ENCODE measurements at places on chromosomes 16 and 17.

- DNase-seq, result peak; percentile 58
Observed at GRCh38 chr16:53503991-53504663, 1.1 kb upstream of the AKTIP start.

DNA sequence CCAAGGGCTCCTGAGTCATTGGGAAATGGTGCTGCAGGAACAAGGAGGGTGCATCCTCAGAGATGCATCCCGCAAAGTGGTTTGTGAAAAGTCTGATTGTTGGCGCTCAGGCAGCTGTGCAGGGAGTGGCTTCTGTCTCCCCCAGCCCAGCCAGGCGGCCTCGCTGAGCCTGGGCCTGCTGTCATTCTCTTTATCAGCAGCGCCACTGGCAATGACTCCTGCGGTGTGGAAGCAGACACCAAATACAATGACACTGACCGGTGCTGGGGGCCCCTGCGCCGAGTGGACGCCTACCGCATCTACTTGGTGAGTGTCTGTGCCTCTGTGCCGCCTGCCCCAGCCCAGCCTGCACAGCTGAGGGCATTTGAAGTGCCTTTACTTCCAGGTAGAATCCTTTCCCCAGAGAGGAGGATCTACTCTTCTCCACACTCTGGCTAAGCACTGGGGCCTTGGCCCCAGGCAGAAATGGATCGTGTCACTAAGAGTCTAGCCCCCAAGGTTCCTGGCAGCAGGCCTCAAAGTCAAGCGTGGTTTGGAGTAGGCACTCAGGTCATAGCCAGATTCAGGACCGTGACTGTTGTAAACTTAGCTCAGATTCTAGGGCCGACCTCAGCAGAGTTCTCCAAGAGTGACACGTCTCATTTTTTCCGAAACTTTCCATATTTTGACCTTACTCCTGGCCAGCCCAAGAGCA, 19.3 kb upstream of the NAT9 start:
- DNase-seq, result no peak

- no peak for DNase-seq
Observed at GRCh38 chr16:75099738-75100602, 16.6 kb downstream of the LDHD start.

DNA sequence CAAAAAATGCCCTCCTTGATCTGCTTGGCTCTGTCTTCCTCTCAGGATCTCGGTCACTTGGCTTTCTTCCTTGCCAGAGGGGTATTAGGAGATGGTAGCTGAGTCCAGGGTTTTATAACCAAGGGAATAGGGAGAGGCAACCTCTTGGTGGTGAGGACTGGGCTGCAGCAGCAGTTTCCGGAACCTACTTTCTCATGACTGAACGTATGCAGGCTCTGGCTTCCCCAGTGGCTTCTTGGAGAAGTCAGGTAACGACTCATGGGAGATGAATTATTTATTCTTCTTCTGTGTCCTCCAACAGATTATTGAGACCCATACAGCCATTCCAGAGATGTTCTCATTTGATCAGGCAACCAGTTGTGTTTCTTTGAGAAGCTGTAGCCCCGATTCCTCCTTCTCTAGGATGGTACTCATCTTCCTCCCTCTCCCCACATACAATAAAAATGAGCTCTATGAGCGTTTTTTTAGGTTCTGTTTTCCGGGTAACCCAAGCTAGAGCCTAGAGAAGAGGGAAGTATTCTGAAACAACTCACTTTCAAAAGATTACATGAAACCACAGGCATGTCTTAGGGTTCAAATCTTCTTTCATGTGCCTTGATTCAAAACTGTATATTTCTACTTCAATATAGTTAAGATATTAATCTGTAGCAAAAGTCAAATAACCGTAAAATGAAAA, 22.3 kb upstream of the DHX40 start:
- DNase-seq, result no peak

- DNase-seq, result no peak
Observed at GRCh38 chr17:51722994-51723393, 435.5 kb downstream of the CA10 start.

- DNase-seq, result no peak
Observed at GRCh38 chr17:700504-701094, 14.0 kb downstream of the VPS53 start.

DNA sequence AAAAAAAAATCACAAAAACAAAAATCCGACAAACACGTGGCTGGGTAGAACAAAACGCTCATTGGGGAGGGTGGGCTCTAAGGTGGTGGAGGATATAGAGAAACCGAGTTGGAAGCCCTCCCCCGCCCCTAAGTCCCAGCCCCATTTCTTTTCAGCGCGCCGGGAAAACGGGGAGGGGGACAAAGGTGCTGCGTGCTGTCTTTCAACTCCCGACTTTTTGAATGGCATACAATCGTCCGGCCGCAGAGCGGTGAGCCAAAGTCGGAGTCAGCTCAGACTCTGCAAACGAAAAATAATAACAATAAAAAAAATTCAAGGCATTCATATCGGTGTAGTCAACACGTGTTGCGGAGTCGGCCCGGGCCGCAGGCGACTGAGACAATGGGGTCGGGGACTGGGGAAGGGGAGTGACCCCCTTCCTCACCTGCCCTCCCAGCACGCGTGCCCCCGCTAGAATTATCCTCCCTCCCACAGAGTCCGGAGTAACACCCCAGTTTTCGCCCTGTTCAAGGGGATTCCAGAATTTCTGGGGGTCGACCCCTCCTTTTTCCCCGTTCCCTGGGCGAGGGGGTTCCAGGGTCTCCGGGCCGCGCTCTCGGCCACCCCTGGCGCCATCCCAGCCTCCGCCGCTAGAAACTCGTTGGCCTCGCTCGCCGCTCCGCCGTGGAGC, 1.7 kb upstream of the IGF2BP1 start:
- no peak for DNase-seq

DNA sequence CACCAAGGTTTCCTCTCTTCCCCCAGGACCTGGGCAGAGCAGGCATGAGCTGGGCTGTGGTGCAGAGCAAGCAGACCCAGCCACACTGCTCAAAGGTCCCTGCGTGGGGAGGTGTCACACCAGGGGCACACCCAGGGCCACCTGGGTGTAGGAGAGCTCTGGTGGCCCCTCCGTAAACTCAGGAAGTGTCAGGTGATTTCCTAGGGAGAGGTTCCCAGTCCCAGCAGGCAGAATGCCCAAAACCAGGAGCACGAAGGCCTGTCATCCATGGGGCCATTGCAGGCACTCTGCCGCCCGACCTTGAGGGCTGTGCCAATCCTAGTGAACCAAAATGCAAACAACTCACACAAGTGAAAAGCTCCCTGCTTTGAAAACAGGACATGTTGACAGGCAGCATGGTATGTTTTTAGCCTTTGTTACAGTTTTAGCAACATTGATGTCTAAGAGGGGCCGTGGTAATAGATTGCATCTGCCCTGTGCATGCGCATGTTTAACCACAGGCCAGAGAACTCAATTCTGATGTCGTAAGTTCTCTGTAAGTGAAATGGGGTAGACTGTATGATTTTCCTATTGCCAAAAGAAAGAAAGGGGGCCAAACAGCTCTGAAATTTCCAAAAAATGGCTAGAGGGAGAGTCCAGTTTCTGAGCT, 21.3 kb downstream of the CIBAR2 start:
- DNase-seq, result no peak

- no peak for DNase-seq
Observed at GRCh38 chr17:50451943-50452629, 16.6 kb downstream of the CHAD start.

- no peak for DNase-seq
Observed at GRCh38 chr17:5352681-5353289, 66.7 kb downstream of the NUP88 start.

GRCh38 chr17:73787076-73788059, 143.1 kb upstream of the SDK2 start:
- DNase-seq, result no peak

DNA sequence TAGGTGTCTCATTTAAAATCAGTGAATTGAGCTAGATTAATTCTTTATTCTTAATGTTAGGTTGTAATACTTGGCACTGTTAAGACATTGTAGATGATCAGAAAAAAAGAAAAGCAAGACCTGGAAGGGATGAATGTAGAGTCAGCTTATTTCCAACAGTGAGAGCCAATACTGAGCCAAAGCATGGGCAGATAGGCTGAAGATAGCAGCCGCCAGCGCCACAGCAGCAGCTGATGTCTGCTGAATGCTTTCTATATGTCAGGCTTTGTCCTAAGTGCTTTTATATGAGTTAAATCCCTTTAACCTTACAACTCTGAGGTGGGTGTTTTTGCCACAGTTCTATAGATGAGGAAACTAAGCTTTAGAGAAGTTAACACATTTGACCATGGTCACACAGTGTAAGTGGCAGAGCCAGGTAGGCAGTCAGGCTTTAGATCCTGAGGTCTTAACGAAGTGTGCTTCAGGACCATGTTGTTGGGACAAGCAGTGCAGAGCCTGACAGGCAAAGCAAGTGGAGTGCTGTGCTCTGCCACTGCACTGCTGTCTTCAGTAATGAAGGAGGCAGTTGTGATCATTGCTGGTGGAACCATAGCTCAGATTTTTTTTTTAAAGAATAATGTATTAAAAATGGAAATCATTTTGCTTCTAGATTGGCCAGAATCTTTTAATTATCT, 25.9 kb downstream of the TNRC6A start:
- DNase-seq, result no peak

GRCh38 chr16:8108991-8109509, 481.3 kb downstream of the TMEM114 start:
- DNase-seq, result no peak

GRCh38 chr16:87948735-87949070, 2.5 kb upstream of the BANP start:
- DNase-seq, result no peak
